ENCODE measurements at places on chromosomes 7 and 10. TPM values are rescaled to one million over a fixed set of nuclear protein-coding genes. Genes with fewer than 3 reads are reported as not detected.

The ENO4 gene
- 0.35 TPM for total RNA-seq

The VWDE gene
- total RNA-seq, result 3.0 TPM

The GRID1 gene
- 0.20 TPM for total RNA-seq

The COMTD1 gene
- 11.4 TPM for total RNA-seq

The ABCB1 gene
- 60.6 TPM for total RNA-seq

The CALU gene
- 395 TPM for total RNA-seq

DNA sequence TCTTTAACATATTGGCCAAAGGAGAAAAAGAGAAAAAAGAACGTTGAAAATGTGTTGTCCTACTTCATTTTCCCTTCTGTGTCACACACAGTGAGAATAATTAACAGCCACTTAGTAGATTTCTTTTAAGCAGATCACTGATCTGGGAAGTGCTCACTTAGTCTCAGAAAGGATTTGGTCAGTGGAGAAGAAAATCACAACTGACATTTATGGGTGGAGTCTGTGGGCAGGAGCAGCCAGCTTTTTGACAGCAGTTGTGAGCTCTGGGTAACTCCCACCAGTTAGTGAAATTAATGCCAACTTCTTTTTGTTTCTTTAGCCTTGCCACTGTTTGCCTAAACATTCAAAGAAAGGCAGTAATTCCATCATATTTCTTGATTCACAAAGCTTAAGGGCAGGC lies 49.7 kb downstream of the CDK14 start:
- DNase-seq, result peak; percentile 41

DNA sequence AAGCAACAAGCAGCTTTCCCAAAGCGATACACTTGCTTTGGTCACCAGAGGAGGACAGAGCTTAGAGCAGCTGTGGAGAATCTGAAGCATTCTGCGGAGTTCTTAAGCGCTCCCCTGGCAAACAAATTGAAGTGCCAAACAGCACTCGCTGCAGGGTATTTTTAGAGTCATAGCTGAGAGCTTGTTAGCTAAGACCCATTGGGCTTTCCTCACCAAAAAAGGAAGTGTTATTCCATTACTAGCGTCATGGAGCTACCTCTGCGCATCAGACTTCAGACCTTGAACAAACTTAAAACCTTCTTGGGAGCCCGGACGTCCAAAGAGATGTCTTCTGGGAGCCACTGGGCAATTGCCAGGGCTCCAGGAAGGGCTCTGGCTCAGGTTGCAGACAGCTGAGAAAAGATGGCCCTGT lies 23.2 kb upstream of the BMPR1A start:
- DNase-seq, result no peak

GRCh38 chr10:110040767-110041478 lies 33.1 kb downstream of the ADD3 start:
- DNase-seq, result peak; percentile 90

DNA sequence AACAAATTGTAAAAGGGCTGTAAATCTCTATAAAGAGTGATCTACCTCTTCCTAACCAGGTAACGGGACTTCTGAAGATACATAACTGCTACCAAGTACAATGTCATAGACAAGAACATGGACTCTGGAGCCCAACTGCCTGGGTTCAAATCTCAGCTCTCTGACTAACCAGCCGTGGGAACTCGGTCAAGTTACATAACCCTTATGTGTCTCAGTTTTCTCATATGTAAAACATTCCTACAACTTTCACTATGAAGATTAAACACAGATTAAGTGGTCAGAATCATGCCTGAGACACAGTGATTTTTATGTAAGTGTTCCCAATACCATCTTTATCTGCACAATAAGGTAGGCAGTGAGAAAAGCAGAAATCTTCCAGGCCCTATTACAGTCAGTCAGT lies 52.6 kb downstream of the ITGB1 start:
- no peak for DNase-seq

GRCh38 chr10:4865945-4866661 lies 40.1 kb downstream of the AKR1E2 start:
- no peak for DNase-seq

DNA sequence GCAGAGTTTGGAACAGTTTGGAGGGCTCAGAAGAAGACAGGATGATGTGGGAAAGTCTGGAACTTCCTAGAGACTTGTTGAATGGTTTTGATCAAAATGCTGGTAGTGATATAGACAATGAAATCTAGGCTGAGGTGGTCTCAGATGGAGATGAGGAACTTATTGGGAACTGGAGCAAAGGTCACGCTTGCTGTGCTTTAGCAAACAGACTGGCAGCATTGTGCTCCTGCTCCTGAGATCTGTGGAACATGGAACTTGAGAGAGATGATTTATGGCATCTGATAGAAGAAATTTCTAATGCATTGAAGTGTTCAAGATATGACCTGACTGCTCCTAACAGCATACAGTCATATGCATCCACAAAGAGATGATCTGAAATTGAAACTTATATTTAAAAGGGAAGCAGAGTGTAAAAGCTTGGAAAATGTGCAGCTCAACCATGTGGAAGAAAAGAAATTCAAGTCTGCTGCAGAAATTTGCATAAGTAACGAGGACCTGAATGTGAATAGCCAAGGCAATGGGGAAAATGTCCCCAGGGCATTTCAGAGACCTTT lies 186.9 kb upstream of the PHYHIPL start:
- DNase-seq, result no peak

- no peak for DNase-seq
Measured at GRCh38 chr10:49001402-49001801, 61.8 kb upstream of the LRRC18 start.

DNA sequence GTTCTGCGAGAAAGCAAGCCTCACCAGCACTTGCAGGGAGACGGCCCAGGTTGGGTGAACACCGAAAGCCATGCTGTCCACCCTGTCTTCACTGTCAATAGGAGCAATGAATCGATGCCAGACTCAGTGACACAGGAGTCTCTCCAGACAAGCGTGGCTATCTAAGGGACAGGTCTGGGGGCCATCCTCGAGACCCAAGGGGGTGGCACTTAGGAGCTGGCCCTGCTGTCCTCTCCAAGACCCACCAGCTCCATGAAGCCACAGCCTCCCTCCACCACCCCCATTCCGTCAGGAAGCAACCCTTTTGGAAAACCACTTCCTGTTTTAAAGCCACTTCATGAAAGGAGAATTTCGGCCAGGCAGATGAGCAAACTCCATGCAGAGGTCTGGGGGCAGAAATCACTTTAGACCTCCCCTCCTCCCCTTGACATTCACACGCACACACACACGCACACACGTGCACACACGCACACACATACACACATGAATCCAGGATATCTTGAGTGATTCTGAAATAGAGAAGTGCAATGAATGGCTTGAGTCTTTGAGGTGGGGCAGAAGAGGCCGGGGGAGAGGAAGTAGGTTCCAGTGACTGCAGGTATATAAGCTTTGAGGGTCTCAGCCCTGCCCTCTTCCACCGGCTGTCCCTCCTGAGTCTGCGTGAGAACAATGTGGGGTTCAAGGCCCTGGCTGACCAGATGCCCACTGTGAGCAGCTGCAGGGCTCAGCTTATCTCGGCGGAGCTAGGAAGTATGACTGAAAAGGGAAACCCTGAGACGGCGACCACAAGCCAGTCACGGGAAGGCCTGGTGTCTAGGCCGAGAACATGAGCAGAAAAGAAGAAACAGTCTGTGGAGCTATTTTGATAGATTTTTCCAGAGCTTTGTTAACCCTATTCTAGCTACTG lies 25.0 kb downstream of the RGS10 start:
- no peak for DNase-seq

- DNase-seq, result no peak
Measured at GRCh38 chr7:47377741-47378140, 204.2 kb downstream of the TNS3 start.

GRCh38 chr10:43748560-43748959 lies 99.9 kb upstream of the ZNF32 start:
- no peak for DNase-seq

- DNase-seq, result no peak
Measured at GRCh38 chr7:26376175-26376917, 84.7 kb downstream of the SNX10 start.

DNA sequence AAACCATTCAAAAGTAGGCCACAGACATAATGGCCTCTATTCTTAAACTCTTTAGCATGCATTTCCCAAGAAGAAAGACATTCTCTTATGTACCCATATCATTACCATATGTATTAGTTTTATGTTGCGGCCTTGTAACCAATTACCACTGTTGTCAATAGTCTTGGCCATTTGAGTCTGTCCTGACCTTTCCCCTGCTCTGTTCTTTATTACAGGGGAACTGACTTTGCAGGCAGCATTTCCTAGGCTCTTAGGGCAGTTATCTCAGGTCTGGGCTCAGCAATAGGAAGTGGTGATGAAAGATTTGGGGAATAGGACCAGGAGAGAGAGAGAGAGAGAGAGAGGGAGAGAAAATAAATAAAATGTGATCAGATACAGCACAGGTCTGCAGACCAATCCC lies 194.5 kb upstream of the LRGUK start:
- no peak for DNase-seq

DNA sequence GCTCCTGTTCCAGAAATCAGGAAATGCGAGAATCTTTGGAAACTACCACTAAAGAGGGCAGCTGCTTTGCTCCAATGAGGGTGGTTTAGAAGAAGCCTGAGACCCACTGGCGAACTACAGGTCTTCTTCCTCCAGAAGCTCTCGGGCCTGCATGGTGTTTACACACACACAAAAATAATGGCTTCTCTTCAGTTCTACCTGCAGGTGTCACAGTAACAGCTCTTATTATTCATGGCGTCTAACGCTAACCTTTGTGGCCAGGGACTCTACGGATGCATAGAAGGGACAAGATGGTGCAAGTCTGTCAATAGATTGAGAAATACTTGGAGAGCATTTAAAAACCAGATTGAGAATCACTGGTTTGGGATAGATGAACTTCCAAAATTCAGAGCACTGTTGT lies 22.4 kb downstream of the GPR141 start:
- DNase-seq, result no peak

DNA sequence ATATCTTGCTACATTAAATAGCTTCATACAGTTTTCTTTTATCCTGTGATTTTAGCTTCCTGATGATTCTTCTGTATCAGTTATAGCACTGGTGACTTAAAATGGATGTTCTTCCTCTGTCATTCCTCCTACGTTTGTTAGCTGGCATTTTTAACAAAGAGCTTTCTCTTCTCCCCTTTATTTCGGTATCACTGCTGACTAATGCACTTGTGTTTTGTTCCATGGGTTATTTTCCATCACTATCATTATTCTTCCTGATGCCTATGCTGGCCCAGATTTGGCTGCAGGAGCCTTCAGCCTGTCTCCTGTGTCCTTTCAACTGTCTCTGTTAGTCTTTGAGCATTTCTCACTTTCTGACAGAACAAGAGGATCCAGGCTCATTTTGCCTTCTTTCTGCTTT lies 13.1 kb downstream of the BMS1 start:
- no peak for DNase-seq

DNA sequence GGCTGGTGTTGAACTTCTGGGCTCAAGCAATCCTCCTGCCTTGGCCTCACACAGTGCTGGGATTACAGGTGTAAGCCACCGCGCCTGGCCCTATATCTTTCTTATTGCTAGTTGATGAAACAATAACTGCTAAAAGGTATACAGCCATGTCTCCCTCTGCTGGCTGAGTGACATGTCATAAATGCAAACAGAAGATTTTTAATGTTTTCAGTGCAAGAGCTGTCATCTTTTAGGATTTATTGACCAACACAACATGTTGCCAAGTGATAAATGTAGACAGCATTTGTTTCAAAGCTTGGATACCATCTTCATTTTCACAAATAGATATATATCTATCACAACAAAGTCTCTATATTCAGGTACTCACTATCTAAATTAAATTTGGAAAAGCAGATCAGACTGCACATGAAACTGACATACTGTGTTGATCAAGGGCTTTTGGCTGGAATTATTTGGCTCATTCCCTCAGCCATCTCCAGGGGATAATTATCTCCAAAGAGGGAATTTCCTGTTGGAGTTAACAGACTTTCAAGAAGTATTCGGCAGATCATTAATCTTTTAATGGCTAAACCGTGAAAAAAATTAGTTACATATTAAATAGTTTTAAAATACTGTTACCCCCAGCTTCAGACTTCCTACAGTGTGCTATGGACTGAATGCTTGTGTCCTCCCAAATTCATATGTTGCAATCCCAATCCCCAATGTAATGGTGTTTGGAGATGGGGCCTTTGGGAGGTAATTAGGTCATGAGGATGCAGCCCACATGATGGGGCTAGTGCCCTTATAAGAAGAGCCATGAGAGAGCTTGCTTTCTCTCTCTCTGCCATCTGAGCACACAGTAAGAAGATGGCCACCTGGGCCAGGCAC lies 41.3 kb upstream of the SRPK2 start:
- peak; percentile 94 for DNase-seq

- no peak for DNase-seq
Measured at GRCh38 chr7:142787034-142787768, 16.4 kb downstream of the PRSS2 start.
